ENCODE measurements at places on chromosomes 16 and 17.

GRCh38 chr17:19631905-19632304, 16.6 kb upstream of the ALDH3A2 start:
- DNase-seq = no peak

GRCh38 chr17:81923302-81924260, 4.0 kb downstream of the MAFG start:
- DNase-seq = no peak

- no peak for DNase-seq
These were observed 20.8 kb upstream of the KRT10 start for GRCh38 chr17:40843242-40843641.

DNA sequence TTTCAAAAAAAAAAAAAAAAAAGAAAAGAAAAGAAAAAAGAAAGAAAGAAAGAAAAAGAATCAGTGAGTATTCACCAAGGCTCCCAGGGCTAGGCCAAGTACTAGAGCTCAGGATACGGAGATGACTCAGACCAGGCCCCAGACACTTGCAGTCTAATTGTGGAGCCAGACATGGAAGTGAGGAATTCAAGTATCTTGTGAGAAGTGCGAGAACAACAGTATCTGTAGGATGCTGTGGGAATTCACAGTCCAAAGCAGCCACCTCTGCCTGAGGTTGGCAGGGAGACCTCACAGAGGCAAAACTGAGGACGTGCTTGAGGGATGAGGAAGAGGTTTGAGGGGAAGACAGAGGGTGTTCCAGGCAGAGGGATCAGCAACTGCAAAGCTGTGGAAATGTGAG, 14.0 kb upstream of the ALDOA start:
- no peak for DNase-seq

GRCh38 chr17:55068862-55069811, 100.6 kb downstream of the STXBP4 start:
- no peak for DNase-seq

DNA sequence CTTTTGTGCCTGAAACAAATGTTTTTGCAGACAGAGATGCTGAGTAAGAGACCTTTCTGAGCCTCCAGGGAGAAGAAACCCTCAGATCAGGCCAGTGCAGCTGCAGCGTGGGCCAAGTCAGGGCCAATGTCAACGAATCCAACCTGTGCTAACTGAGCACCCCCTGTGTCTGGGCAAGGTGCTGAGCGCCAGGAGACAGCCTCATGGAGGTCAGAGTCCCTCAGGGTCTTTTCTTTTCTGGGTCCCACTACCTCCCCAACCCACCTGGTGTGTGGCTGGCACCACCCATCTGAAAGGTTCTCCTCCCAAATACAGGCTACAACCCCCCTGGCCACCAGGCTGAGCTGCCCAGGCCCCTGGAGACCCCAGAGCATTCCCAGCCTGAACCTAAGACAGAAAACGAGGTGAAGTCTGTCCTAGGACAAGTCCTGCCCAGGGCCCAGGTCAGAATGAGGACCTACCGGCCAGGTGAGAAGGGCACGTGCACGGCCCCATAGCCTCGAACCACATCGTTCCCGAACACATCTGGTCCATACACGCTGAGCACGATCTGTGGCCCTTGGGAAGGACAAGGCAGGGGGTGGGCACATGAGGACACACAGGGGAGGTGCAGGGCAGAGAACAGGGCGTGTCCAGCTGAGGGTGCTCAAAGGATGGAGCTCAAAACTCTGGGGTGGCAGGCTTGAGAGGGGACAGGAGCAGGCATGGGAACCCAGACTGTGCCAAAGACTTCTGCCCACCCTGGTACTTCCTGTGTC, 15.0 kb downstream of the B9D1 start:
- no peak for DNase-seq
